ENCODE measurements at places on chromosomes 13 and 19.
A peak's percentile ranks its signal among the peaks of the same experiment; 100 is the strongest.

GRCh38 chr19:41638641-41639081 lies 11.8 kb upstream of the CEACAM4 start:
- no peak for DNase-seq

DNA sequence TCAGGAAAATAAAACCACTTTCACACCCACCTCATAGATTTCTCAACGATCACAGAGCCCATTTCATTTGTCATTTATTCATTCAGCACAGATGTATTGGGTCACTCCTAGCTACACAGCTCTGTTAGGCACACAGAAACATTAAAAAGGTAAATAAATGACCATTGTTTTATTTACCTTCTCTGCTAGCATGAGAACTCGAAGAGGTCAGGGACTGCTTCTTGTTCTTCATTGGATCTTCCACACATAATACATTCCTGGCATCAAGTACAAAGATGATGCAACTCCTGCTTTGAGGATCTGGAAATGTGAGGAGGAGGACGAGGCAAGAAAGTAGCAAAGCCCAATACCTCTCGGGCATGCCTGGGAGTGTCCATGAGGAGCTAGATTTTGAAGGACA lies 168.1 kb downstream of the RBM26 start:
- DNase-seq = no peak

- no peak for DNase-seq
Measured at GRCh38 chr13:97257228-97257755, 35.2 kb downstream of the MBNL2 start.

- DNase-seq = no peak
Measured at GRCh38 chr19:42292042-42292960, 9.6 kb upstream of the PRR19 start.

- no peak for DNase-seq
Measured at GRCh38 chr13:29260684-29261083, 334.8 kb downstream of the SLC7A1 start.

- no peak for DNase-seq
Measured at GRCh38 chr19:28103921-28104320, 1109.0 kb downstream of the UQCRFS1 start.

- DNase-seq = no peak
Measured at GRCh38 chr19:1073063-1073955, 6.3 kb downstream of the ARHGAP45 start.

- DNase-seq = no peak
Measured at GRCh38 chr13:40943073-40943472, 76.0 kb downstream of the ELF1 start.

DNA sequence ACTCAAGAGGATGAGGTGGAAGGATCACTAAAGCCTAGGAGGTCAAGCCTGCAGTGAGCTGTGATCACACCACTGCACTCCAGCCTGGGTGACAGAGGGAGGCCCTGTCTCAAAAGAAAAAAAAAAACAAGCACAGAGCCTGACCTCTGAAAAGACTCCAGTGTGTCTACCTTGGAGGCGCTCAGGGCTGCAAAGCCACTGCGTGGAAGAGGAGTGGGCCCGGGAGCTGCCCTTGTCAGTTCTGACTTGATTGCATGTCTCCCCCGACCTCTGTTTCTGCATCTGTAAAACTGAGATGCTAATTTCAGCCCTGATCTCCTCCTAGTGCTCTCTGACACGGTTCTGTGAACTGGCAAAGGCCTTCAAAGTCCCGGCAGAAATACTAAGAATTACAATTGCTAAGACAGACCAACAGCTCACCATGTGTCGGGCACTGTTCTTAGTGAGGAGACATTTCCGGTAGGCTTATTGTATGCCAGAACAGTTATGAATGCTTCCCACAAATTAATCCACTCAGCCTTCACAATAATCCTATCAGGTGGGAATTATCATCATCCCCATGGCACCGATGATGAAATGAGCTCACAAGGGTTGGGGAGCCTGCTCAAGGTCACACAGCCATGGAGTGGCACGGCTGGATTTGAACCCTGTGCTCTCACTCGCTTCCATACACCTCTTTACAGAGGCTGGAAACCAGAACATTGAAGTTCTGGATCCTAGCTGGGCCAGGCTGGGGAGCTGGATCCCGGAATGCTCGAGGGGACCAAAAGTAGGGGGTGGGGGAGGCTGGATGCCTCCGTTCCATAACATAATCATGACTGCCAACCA lies 3.5 kb downstream of the AKT2 start:
- DNase-seq = no peak

DNA sequence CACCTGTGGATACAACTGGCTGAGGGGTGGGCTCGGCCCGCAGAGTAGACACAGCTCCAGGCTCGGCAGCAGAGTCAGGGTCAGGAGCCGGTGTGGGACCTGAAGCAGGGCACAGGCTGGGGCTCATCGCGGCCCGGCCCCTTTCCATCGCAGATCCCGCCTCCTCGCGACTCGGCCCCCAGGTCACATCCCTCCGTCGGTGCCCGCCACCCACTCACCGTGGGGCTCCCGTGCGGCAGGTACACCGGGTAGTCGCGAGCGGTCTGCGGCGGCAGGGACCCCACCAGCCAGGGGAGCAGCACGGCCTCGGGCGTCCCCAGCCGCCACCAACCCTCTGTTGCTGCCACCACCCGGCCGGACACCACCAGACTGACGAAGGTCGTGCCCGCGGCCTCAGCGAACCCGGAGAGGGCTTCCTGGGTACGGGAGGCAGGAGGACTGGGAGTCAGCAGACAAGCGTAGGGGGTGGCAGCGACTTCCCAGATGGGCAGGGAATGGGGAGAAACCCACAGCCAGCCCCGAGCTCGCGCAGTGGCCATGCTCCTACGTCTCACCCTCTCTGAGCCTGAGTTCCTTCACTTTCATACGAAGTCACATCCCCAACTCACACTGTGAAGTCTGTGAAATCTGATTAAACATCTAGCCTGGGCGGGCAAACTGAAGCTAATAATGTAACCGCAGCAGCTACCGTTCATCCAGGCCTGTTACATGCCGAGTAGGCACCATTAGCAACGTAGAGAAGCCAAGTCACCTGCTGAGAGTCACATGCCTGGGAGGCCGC lies 3.7 kb downstream of the FUZ start:
- peak; percentile 68 for DNase-seq

- DNase-seq = no peak
Measured at GRCh38 chr13:81139987-81140386, 799.1 kb upstream of the SPRY2 start.

DNA sequence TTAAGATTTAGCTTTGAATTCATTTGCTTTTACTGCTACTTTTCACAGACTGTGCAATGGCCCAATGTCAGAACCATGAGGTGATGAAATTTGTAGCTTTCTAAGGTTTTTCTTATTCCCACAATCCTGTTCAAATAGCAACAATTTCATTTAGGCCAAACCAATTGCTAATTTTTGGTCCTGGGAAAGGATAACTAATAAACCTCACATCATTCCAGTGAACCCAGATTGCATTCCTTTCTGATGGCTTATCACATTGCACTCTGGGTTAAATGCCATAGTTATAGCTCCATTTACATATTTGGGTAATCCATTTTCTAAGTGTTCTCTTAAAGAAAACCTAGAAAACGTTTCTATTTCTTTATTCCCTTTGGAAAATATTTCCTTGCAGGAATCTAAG lies 22.9 kb upstream of the POMP start:
- DNase-seq = no peak

- no peak for DNase-seq
Measured at GRCh38 chr19:41997851-41998229, 3.8 kb upstream of the ATP1A3 start.

DNA sequence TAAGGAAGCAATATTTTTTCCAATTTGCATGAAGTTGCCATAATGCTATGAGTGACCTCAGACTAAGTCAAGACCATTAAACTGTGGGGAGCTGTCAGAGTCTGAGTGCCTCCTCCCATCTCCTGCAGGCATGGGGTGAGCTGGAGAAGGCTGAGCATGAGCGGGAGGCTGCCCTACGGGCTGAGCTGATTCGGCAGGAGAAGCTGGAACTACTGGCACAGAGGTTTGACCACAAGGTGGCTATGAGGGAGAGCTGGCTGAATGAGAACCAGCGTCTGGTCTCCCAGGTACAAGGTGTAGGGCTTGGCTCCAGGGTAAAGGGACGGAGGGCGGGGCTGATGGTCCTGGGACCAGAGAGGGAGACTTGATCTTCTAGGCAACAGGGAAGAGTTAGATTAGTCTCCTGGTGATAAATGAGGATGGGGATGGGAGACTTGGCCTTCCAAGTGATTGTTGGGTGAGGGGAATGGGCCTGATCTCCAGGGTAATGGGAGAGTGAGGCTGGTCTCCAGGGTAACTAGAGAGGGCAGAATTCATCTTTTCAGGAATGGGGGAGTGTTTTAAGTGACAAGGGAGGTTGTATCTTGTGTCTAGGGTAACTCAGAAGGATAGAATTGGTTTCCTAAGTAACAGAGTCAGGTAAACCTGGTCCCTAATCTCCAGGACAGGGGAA lies 36.0 kb downstream of the SPTBN4 start:
- no peak for DNase-seq

- DNase-seq = no peak
Measured at GRCh38 chr19:7482584-7483439, 6.0 kb downstream of the PEX11G start.

- no peak for DNase-seq
Measured at GRCh38 chr13:108940121-108940520, 310.7 kb downstream of the MYO16 start.

DNA sequence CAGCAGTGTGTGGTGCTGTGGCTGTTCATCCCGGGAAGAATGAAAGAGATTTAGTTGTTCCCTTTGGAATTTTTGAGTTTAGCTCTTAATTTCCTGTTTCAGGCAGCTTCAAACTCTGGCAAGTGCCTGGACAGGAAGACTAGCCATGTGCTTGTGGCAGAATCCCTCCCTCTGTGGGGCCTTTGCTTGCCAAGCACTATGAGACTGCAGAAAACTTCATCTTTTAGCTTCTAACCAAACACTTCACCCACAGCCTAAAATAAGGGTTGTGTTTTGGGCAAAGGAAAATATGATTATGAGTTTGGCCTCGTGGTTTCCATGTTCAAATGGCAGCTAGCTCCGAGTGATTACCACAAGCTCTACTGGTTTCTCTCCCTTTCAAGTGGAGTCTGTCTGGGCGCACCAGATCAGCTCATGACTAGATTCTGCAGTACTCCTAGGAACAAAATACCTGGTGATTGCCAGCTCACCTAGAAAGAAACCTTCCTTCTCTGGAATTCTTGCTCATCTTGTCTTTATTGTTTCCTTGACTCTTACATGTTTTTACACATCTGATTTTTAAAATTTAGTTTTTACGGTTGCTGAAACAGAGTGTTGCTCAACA lies 707.5 kb downstream of the SLITRK6 start:
- DNase-seq = no peak

GRCh38 chr19:9584073-9584833 lies at the start of gene ZNF121:
Gene ZNF121 (minus strand): TSS chr19:9584504. CDS start chr19:9568097, 16,407 bp downstream.
- DNase-seq = peak; percentile 85

DNA sequence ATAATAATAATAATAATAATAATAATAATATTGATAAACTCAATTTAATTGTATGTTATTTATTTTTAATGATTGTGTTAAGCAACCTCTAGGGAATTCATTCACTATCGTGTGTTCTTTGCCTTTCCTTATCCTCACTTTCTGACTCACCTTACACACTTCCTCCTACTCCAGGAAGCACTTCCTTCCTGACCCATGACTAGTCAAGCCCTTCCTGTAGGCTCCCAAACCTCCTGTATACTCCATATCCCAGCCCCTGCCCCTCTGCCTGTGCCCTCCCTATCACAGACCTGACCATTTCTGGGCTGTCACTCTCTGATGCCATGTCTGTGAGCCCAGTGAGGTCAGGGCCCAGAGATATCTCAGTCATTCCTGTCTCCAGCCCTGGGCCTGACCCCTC lies 7.6 kb downstream of the LGALS4 start:
- no peak for DNase-seq

GRCh38 chr19:28468701-28469459 lies 744.1 kb downstream of the UQCRFS1 start:
- peak; percentile 3 for DNase-seq

DNA sequence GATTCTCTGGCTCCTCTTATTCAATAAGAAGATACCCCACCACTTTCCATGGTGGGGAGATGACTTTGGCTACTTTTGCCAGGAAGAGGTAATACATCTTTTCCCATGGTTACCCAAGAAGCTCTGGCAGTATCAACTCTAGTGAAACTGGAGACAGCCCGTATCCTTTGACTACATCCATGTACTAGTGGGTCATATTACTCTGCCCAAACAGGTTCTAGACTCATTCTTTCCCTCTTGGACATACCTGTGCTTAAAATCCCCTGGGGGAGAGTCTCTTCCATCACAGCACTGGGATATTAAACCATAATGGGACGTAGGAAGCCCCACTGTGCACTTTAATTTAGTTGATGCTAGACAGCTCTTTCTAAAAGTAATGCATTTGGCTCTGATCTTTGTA lies 144.7 kb upstream of the KLF12 start:
- no peak for DNase-seq

- DNase-seq = no peak
Measured at GRCh38 chr13:20727856-20728255, 24.4 kb downstream of the IL17D start.

GRCh38 chr13:32984857-32985626 lies 31.2 kb upstream of the KL start:
- DNase-seq = no peak

DNA sequence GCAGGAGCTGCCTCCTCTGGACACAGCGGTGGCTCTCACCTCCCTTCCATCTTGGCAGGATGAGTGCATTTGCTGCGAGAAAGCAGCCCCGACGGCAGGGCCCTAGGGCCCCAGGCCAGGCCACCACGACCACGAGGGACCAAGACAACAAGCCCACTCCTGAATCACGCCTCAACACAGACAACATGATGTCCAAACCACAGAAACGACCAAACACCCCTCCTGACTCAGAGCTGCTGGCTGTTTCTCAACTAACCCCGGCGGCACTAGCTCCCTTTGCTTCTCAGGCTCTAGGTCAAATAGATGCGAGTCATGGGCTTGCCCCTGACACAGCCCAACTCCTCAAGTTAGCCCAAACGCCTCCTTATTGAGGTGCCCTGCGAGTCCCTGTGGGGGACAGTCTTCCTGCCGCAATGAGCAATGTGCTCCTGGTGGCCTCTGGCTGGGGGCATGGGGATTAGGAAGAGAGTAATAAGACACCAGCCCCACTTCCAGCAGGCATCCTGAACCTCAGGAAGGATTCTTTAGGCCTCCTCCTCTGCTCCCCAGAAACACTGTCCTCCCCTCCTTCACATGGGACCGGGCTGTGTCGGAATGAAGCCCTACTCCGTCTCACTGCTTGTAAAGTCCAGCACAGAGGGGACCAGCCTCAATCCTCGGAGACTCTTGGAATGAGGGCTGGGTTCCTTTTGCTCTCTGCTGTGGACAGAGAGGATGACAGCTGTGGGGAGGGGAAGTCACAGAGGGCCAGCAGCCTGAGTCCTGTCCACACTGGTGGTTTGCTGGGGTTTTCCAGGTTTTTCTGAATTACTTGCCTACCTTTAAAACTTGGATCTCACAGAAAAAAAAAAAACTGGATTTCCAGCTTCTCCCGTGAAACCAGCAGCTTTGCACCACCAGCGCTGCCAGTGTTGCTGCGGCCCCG lies 6.9 kb upstream of the ATF5 start:
- DNase-seq = no peak
